ENCODE measurements at places on chromosomes 5 and 9. TPM values are rescaled to one million over a fixed set of nuclear protein-coding genes. Genes with fewer than 3 reads are reported as not detected.

The CCL27 gene
- not detected for total RNA-seq

The PCDHGC3 gene
- total RNA-seq = 19.4 TPM

The IFNA21 gene
- total RNA-seq = not detected

The RARS1 gene
- 175 TPM for total RNA-seq

The TLX3 gene
- not detected for total RNA-seq

The MED27 gene
- total RNA-seq = 10.9 TPM

The SLC26A2 gene
- 25.3 TPM for total RNA-seq

The SLC6A19 gene
- not detected for total RNA-seq

The TMEM174 gene
- total RNA-seq = not detected

The PCDHA12 gene
- 0.17 TPM for total RNA-seq

The FOXD4L5 gene
- not detected for total RNA-seq

The GPR151 gene
- not detected for total RNA-seq

The SFXN1 gene
- 176 TPM for total RNA-seq

The TXNDC8 gene
- total RNA-seq = not detected

The C9orf152 gene
- not detected for total RNA-seq

The DMRTA1 gene
- total RNA-seq = 0.05 TPM

The PAX5 gene
- not detected for total RNA-seq

The GABRA6 gene
- not detected for total RNA-seq

The IL5 gene
- not detected for total RNA-seq

The IRX2 gene
- 1.7 TPM for total RNA-seq

The C1QTNF3 gene
- total RNA-seq = 0.51 TPM

The WWC1 gene
- 26.2 TPM for total RNA-seq

The IL13 gene
- not detected for total RNA-seq

The PCDHB13 gene
- total RNA-seq = 1.4 TPM

The SARDH gene
- 0.37 TPM for total RNA-seq

The CCDC69 gene
- total RNA-seq = 5.4 TPM

The LEAP2 gene
- total RNA-seq = 0.17 TPM

The STK32A gene
- not detected for total RNA-seq

The RECK gene
- total RNA-seq = 22.0 TPM

The CA9 gene
- not detected for total RNA-seq

The TNIP1 gene
- total RNA-seq = 104 TPM

The PHPT1 gene
- total RNA-seq = 104 TPM

The TUSC1 gene
- total RNA-seq = 9.4 TPM

The BOD1 gene
- total RNA-seq = 61.3 TPM

The FAM221B gene
- not detected for total RNA-seq

The PCDH12 gene
- 60.9 TPM for total RNA-seq

The TCF7 gene
- 0.19 TPM for total RNA-seq

The GFI1B gene
- not detected for total RNA-seq

The ARID3C gene
- total RNA-seq = 0.51 TPM

The PRELID2 gene
- 27.9 TPM for total RNA-seq

The SHOC1 gene
- total RNA-seq = not detected

The LRRC19 gene
- total RNA-seq = not detected

Data from dermis blood vessel endothelial cell (primary cell).